ENCODE measurements at places on chromosomes 13 and 19. TPM values are rescaled to one million over a fixed set of nuclear protein-coding genes. Genes with fewer than 3 reads are reported as not detected.

GRCh38 chr13:63351081-63351480 is 1935.4 kb upstream of the PCDH20 start:
- H3K27ac ChIP-seq = no peak overlapping the region
- H3K36me3 ChIP-seq = no peaks in the 10 kb centered on the region
- no peaks in the 10 kb centered on the region for H3K27me3 ChIP-seq
- H3K4me1 ChIP-seq = no peaks in the 10 kb centered on the region

DNA sequence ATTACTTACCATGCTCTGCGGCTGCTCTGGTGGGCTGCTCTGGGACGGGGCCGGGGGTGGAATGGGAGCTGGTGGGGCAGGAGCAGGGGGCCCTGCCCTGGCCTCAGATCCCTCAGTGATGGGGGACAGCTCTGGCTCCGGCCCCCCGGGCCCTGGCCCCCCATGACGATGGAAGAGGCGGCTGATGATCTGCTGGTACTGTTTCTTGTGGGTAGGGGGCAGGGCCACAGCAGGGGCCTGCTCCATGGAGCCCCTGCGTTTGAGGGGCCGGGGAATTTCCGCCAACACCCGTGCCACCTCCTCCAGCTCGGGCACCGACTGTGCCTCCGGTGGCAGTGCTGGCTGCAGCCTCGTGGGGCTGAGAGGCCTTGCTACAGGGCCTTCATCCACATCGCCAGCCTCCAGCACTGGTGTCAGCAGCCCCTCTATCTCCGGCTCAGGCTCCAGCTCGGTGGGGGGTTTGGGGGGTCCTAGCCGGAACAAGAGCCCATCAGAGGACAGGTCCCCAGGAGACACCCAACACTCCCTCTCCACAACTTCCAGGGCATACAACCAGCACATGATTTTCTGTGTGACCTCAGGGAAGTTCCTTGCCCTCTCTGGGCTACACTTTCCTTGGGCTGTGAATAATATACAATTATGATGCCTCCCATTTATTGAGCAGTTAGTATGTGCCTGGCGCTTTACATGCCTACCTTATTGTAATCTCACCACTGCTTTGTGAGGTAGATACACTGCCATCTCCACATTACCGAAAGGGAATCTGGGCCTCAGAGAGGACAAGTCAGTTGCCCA is 12.8 kb downstream of the PPP1R13L start:
- no peak for DNase-seq
- H3K4me1 ChIP-seq = no peaks in the 10 kb centered on the region
- no peaks in the 10 kb centered on the region for H3K36me3 ChIP-seq
- H3K27ac ChIP-seq = no peak overlapping the region
- no peaks in the 10 kb centered on the region for H3K27me3 ChIP-seq

GRCh38 chr13:78777396-78777795 is 118.4 kb upstream of the OBI1 start:
- no peak for DNase-seq
- no peaks in the 10 kb centered on the region for H3K4me1 ChIP-seq
- no peak overlapping the region for H3K4me3 ChIP-seq
- no peaks in the 10 kb centered on the region for H3K36me3 ChIP-seq
- no peak overlapping the region for H3K27ac ChIP-seq

DNA sequence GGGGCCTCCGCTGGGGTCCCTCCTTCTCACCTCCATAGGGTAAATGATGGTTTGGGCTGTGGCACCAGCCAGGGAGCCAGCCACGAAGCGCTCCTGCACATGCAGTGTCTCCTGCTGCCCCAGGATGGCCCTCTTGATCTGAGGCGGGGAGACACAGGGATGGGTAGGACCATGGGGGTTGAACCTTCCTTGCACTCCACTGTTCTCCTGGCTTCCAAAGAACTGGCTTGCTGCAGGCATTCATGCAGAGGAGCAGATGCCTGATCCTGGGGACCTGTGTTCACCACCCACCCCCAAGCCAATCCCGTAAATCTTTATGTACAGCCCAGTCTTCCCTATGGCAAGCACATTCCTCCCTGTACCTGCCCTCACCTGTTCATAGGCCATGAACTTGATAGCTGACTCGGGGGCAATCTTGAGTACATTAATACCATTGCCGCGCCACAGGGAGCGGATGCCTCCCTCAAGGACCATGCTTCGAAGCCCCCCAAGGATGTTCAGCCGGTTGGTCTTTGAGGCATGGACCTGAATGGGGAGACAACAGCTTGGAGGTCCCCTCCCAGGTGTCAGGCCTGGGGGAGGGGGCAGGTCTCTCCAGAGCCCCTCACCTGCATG is 5.5 kb downstream of the SLC25A23 start:
- DNase-seq = no peak
- no peak overlapping the region for H3K4me3 ChIP-seq
- H3K36me3 ChIP-seq = no peaks in the 10 kb centered on the region
- H3K4me1 ChIP-seq = no peaks in the 10 kb centered on the region
- no peak overlapping the region for H3K27ac ChIP-seq

DNA sequence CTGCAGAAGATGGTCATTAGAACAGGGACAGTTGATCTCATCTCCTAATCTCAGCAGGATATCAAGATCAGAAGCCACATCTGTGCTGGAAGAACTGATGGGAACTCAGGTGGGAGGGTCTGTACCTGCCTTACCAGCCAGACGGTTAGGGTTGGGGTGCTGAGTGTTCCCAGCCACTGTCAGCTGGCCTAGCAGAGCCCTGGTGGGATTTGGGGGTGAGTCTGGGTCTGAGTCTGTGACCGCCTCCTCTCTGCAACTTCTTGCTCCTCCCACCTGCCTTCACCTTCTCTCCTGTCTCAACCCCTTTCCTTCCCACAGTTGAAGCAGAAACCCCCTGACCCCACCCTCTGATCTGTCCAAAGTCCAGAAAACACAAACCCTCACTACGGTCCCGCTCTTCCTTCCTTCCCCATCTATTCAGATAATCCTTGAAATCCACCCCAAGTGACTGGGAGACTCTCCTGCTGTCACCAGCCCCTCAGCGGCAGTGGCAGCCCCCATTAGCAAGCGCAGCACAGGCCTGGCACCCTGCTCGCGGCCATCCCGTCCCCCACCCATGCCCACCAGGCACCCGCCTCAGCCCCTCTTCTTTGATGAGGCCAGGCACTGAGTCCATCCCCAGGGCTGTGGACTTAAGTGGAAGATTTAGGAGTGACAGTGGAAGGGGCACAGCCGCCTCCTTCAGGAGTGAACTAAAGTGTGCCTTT is 91.9 kb upstream of the GPR183 start:
- no peak for DNase-seq
- H3K4me1 ChIP-seq = no peaks in the 10 kb centered on the region
- no peak overlapping the region for H3K27ac ChIP-seq
- H3K36me3 ChIP-seq = no peaks in the 10 kb centered on the region

DNA sequence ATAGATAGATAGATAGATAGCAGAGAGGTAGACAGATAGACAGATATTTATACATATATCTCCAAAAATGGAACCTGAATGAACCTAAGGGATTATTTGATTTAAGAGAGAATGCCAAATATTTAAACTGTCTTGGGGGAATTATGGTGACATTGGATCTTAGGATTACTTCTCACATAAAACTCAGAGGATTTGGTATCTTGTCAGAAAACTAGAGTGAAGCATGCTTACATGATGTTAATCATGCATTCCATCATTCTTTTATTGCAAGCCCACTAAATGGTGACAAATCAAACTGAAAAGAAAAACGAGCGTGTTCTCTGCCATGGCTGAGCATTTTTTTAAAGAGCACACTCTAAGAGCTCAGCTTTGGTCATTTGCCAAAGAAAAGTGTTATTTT is 165.2 kb downstream of the PCDH9 start:
- H3K4me1 ChIP-seq = no peaks in the 10 kb centered on the region
- no peaks in the 10 kb centered on the region for H3K36me3 ChIP-seq
- H3K4me3 ChIP-seq = no peak overlapping the region
- no peak for DNase-seq
- H3K27ac ChIP-seq = no peak overlapping the region
- no peaks in the 10 kb centered on the region for H3K27me3 ChIP-seq

GRCh38 chr19:29542776-29543175 is 17.0 kb downstream of the VSTM2B start:
- no peaks in the 10 kb centered on the region for H3K4me1 ChIP-seq
- H3K27ac ChIP-seq = no peak overlapping the region
- H3K4me3 ChIP-seq = no peak overlapping the region
- no peak for DNase-seq
- no peaks in the 10 kb centered on the region for H3K36me3 ChIP-seq
- no peaks in the 10 kb centered on the region for H3K27me3 ChIP-seq

DNA sequence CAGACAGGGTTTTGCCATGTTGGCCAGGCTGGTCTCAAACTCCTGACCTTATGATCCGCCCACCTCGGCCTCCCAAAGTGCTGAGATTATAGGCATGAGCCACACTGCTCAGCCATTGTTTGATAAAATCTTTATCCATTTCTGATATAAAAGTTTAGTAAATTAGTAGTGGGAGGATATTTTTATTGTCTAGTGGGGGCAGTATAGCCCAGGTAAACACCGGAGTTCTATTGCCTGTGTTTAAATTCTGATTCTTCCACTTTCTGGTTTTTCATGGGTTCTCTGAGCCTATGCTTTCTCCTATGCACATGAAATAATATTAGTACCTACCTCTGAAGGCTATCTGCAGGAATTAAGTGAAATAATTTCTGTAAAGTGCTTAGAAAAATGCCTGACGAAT is 20.1 kb upstream of the ARHGEF18 start:
- H3K36me3 ChIP-seq = no peaks in the 10 kb centered on the region
- no peaks in the 10 kb centered on the region for H3K4me1 ChIP-seq
- no peak overlapping the region for H3K4me3 ChIP-seq
- H3K27me3 ChIP-seq = no peaks in the 10 kb centered on the region
- H3K27ac ChIP-seq = no peak overlapping the region

Gene MIPEP
- 10.9 TPM for total RNA-seq

Gene PINLYP
- 0.61 TPM for total RNA-seq

Gene TEX29
- not detected for total RNA-seq

Gene GGN
- total RNA-seq = 0.24 TPM

Gene ZNF253
- 4.1 TPM for total RNA-seq

Gene CD209
- 0.28 TPM for total RNA-seq

Gene PGLYRP2
- total RNA-seq = not detected

Gene SIX5
- 31.6 TPM for total RNA-seq

Gene EBI3
- not detected for total RNA-seq

Gene CCNE1
- total RNA-seq = 0.69 TPM

Gene KLK4
- total RNA-seq = not detected

Gene PLIN4
- 12.6 TPM for total RNA-seq

Gene CEACAM19
- 4.3 TPM for total RNA-seq

Gene CYP2A7
- total RNA-seq = not detected

Data from pancreas (tissue), 10 donors.